ENCODE measurements at places on chromosomes 16 and 17.
A peak's percentile ranks its signal among the peaks of the same experiment; 100 is the strongest.

DNA sequence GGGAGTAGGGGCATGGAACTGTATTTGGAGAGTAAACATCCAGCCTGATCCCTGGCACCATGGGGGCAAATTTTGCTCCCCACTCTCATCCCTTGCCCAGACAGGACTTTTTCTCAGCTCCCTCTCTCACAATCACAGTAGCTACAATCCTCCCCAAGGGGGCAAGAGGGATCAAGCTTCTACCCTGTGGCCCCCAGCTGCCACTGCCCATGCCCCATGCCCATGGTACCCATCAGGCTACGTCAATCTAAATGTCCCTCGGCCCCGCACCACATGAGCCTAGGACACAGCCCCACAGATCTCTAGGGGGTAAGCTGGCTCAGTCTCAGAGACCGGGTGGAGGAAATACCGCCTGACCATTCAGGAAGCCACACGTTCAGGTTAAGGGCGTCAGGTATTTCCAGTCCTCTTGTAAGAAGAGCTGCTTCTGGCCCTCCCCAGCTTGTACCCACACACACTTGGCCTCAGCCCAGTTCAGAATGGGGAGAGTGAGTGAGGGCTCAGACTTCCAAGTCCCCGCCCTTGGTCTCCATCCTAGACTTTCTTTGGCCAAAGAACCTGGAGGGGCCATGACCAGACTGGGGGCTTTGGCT, 1.8 kb downstream of the CACNB1 start:
- DNase-seq, result no peak

GRCh38 chr16:78291604-78292003, 192.2 kb downstream of the WWOX start:
- no peak for DNase-seq

DNA sequence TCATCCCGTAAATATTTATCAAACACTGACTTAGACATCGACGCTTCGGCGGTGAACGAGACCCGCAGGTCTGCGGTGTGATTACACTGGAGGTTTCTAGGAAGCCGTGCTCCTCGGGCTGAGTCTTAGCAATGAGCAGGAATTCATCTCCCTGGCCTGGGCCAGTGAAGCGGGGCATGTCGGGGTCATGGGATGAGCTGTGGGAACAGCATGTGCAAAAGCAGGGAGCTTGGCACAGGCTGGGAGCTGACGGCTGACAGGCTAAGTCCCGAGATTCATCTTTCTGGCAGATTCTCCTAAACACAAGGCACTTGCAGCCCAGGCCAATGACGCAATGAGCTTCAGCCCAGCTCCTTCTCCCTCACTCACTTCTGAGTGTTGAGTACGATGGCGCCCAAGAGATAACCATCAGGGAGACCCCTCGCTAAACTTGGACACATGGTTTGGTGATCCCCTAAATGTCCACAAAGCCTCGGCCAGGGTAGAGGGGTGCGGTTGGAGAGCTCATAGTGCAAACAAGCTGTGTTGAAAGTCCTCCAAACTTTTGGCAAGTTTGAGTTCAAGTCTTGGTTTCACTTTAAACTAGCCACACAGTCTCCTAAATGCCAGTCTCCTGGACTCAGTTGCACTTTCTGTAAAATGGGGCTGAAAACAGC, 12.8 kb downstream of the CRISPLD2 start:
- DNase-seq, result no peak

- no peak for DNase-seq
Observed at GRCh38 chr16:80720804-80721371, 83.5 kb downstream of the CDYL2 start.

DNA sequence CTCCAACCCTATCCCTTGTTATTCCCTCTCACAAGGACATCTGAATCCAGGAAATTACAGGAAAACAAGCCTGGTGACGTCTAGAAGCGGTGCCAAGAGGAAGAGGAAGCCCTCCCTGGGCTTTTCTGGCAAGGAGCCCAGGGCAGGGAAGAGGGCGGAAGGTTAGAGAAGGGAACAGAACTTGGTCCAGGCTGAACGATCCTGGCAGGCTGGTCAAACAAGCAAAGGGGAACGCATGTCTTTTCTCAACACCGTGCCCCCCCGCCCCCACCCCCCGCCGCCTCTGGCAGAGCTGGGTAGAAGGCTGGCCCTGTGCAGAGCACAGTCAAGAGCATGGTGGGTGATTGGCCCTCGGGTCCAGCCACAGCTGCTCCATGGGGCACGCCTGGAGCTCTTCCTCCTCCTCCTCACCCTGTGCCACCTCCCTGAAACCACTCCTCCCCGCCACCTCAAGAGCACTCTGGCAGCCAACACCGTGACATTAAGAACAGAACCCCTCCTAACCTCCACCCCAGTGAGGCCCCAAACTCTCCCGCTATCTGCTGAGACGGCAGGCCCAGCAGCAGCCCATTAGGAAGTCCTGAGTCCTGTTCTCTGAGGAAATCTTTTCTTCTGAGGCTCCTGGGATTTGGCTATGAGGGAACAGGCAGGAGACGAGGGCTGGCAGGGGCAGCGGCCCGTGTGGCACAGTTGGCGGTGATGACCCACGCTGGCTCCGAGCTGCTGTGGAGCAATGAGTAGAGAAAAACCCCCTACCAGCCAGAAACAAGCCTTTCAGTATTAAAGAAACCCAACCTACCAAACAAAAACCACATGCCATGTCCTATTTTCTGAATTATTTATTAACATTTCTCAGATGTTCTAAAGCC, 7.3 kb downstream of the C16orf86 start:
- DNase-seq, result no peak

- DNase-seq, result no peak
Observed at GRCh38 chr16:3212567-3212966, 22.4 kb downstream of the ZNF200 start.

GRCh38 chr17:73678999-73679398, 34.8 kb upstream of the SDK2 start:
- no peak for DNase-seq

DNA sequence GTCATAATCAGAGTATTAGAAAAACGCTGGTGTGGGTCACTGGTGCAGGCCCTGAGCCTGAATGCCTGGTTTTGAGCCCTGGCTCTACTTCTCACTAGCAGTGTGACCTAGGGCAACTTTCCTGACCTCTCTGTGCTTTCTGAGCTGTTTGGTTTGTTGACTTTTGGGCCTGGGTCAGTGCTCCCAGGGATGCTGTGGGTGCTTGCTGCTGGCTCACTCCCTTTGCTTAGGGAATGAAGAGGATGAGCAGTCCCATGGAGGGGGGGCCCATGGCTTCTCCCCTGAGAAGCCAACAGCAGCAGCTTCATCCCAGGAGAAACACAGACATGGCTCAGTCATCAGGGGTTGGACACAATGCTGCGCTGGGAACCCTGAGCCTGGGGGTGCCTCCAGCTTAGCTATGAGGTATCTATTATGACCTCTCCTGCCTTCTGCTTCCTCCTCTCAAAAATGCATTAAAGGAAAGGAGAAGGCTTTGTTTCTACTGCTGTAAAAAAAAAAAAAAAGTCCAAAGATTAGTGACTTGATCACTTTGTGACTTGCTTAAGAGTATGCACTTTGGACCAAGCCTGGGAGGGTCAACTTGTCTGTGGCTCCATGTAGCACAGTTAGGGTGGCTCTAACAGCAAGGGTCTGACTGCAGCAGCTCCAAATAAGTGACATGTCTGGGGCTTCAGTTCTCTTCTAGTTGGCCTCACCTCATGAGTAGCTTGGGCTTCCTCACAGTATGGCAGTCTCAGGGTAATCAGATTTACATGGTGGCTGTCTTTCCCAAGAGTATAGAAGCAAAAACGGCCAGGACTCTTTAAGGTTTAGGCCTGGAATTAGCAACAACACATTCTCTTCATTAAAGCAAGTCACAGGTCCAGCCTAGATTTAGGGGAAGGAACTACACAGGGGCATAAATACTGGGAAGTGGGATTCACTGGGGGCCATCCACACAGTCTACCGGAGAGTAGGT, 13.0 kb downstream of the NKD1 start:
- no peak for DNase-seq

DNA sequence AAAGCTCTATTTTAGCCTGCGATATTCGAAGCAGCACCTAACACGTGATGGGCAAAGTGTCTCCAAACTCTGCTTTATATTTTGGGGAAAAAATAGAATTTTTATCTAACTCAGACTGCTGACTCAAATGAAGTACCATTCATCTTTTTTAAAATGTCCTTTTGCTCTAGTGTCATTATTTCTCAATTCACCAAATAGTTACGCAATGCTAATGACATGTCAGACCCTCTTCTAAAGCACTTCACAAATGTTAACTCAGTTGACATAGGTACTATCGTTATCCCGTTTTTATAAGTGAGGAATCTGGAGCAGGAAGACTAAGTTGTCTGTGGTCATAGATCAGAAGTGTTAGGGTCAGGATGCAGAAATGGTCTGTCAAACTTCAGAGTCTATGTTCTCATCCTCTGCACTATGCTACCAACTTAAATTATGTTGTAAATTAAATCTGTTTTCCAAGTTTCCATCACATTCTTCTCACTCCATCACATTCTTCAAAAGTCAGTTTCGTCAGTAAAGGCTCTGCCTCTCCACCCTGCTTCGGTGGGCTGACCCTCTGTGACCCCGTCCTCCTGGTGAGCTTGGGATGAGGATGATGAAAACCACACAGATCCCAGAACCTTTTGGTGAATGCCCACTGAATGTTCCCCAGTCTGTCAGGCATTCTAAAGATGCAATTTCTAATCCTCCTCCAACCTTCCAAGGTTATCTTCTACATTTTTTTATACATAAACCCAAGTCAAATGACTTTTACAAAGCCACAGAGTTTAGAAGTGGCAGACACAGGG, 102.8 kb downstream of the ADAMTS18 start:
- DNase-seq, result no peak

- DNase-seq, result no peak
Observed at GRCh38 chr17:80980397-80981061, 11.1 kb upstream of the CHMP6 start.

DNA sequence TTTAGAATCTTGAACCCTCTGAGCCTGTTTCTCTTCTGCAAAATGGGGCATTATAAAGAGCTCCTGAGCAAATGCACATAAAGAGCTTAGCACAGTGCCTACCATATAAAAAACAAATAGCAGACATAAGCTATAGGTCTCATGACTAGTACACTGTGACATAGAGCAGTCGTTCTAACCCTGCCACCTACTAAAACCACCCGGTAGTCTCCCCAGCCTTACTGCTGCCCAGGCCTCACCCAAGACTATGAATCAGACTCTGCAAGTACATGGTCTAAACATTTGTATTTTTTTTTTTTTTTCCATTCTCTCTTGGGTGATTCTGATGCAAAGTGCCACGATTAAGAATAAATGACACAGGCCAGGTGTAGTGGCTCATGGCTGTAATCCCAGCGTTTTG, 33.9 kb downstream of the STX8 start:
- no peak for DNase-seq

DNA sequence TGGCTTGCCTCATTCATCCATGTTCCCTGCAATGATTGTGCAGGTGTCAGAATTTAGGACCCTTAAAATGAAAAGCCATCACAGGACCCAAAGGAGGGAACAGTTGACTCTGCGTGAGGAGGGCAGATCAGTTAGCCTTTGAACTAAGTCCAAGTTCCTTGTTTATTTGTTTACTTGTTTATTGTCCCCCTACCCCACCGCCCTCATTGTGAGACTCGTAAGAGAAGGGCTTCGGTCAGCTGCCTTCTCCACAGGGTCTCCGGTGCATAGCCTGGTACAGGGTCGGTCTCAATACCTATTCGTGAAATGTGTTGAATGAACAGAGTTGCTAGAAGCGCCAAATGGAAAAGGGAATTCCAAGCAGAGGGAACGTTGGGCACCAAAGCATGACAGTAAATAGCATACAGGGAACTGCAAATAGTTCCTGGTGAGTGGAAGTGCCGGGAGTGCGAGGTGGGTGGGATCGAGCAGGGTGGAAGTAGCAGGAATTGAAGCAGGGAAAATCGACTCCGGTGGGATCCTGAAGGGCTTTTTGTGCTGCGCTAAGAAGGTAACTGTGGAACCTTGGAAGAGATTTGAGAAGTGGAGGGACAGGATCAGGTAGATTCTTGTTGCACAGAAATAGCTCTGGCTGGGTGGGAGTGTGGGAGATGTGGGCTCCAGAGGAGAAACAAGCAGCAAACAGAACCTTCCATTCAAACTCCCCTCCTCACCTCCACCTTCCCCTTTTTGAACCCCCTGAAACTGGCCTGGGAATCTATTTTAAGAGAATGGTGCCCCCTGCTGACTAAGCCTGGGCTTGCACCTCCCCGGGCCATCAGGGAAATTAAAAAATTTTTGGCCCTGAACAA, 12.7 kb downstream of the SLC35B1 start:
- peak; percentile 54 for DNase-seq

DNA sequence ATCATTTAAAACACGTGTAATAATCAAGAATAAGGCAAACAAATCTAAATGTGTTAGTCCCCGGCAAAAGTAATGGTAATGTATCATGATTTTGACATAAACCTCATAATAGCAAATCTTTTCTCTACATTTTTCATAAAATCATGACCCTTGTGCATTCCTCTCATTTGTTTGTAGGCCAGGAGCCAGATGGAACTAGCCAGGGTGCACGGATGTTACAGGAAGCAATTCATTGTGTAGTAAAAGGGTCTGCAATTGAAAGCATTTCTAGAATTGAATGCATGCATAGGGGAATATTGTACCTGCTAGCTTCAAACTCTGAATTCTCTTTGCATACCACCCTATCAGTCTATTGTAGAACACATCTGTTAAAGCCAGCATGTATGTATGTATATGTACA, 66.6 kb downstream of the CNTNAP4 start:
- no peak for DNase-seq

- no peak for DNase-seq
Observed at GRCh38 chr16:87491522-87492290, 1.1 kb downstream of the ZCCHC14 start.
